ENCODE measurements at places on chromosomes 2 and 18.

GRCh38 chr18:32919799-32920198 lies 147.0 kb upstream of the KLHL14 start:
- DNase-seq: no peak

DNA sequence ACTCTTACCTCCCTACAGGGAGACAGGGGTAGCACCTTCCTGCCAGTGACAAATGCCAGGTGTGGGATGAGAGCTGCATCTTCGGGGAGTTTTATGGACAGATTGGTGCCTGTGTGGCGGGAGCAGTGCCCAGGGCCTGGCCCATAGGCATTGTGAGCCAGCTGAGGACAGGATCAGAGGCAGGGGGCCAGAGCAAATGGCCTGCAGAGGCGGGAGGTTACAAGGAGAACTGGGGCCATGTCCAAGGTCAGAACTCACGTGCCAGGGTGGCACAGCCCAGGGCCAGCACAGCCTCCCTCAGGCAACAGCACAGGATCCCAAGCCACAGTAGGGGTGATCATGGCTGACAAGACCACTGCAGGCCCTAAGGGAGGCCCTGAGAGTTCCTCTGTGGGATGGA lies 40.2 kb upstream of the MCFD2 start:
- DNase-seq: peak; percentile 56

GRCh38 chr2:19751631-19752030 lies 150.2 kb downstream of the TTC32 start:
- DNase-seq: no peak

DNA sequence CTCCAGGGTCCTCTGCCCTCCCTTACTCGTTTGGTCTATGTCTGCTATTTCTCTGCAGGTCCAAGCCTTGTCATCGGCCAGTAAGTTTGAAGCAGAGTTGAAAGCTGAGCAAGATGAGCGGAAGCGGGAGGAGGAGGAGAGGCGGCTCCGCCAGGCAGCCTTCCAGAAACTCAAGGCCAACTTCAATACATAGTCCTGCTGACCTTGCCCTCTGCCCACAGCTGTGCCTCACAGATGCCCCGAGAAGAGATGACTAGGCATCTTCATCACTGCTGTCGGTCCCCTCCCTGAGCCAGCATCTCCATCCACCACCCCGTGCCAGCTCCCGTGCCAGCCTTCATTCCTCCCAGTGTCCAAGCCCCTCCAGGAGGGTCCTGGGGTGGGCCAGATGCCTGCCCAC lies 15.6 kb upstream of the GIGYF2 start:
- no peak for DNase-seq

GRCh38 chr18:75783566-75784281 lies 356.2 kb upstream of the SMIM21 start:
- DNase-seq: no peak

DNA sequence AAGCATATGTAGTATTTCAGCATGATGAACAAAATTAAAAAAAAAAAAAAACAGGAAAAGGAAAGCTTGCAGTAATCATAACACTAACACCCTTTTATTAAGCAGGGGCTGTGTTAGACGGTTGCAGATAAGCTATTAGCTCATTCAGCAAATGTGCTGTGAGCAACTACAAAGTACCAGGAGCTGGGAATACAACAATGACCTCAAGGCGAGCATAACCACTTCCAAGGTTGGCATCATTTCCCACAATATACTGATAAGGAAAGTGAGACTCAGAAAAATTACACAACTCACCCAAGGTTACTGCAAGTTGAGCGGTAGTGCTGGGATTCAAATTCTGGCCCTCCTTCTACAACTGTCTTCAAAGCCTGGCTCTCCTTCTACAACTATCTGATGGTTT lies 38.2 kb upstream of the ACTR3 start:
- DNase-seq: no peak

- DNase-seq: no peak
Observed at GRCh38 chr18:75276818-75277609, 66.4 kb downstream of the TSHZ1 start.

DNA sequence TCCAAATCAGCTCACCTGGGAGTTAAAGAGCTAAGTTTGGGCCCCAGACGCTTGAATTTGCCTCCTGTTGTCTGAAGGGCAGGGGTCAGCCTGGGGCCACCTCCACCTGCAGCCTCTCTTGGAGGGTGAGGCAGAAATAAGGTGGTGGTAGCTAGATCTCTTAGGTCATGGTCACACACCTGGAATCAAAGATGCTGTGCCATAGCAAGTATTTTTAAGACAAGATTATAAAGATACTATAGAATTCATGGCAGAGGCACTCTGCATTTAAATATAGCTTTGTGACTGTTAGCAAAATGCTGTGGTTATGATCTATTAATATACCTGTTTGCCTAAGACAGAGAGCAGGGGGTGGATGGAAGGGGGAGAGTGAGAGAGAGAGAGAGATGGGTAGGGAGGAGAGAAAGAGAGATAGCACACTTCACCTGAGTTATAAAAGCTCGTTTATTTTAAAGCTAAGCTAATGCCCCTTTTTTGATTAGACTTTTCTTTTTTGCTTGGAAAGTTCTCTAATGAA lies 242.7 kb downstream of the TMEM182 start:
- DNase-seq: no peak

- no peak for DNase-seq
Observed at GRCh38 chr2:171102802-171103201, 57.9 kb downstream of the TLK1 start.

DNA sequence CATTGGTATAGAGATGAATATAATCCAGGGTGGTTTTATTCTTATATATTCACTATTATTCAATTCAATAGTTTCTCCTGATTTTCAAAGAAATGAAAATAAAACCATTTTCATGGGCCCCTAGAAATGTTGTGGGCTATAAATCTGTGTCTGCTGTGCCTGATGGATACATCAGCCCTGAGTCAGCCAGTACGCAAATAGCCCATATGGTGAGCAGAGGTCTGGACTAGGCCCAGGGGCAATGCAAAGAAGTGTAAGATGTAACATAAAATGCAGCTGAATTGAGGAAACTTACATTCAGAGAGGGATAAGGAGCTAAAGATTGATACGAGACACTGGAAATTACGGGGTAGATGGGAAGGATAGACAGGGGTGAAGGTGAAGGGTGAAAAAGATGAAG lies 122.5 kb downstream of the MAIP1 start:
- DNase-seq: no peak

GRCh38 chr2:58686776-58687175 lies 445.7 kb upstream of the FANCL start:
- DNase-seq: no peak

GRCh38 chr2:97935719-97936161 lies 60.0 kb downstream of the TMEM131 start:
- DNase-seq: no peak

DNA sequence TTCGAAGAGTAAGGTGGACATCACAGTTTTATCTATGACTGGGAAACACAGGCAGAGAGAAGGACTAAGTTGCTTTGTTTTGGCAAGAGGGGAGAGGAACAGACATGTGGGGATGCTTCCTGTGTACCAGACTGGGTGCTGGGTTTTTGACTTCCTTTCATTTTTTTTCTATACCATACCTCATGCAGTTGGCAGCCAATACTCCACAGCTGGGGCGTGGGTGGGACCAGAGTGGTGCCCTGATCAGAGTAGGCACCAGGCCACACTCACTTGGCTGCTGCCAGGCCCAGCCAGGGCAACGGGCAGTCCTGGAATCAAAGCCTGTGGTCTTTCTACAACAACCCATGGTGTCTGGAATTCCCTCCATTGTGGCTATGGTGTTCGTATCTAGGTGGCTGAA lies 45.2 kb downstream of the SH3RF3 start:
- DNase-seq: no peak

DNA sequence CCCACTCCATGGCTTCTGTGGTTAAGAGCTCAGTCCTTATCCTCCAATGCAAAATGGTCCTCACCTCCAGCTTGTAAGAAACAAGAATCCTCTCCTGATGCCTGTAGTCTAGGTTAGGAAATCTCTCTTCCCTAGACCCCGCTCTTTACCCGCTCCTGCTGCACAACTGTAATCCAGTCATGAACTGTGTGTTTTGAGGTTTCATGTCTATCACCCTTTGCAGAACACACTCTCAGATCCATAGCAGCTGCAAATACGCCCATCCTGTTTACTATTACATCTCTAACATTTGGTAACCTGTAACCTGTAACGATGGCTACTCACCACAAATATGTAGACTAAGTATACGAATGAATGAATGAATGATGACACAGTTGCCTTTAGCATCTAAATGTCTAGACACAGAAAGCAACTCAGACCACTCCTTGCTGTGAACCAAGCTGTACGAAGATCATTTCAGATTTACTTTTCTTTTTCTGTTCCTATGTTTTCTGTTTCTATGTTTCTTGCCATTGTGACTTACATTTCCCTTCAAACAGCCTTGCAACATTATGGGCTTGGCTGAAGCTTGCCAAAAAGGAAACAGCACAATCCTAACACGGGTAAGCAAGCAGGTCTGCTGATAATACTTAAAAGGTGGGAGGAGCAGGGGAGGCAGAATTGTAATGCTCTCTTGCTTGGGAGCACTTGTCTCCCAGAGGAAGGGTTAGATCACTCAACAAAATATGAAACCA lies 53.7 kb downstream of the EPHA4 start:
- DNase-seq: no peak

- no peak for DNase-seq
Observed at GRCh38 chr2:112642966-112643365, 2.8 kb upstream of the SLC20A1 start.

- DNase-seq: no peak
Observed at GRCh38 chr2:72833084-72833714, 7.4 kb upstream of the EXOC6B start.

GRCh38 chr18:45930963-45931362 lies 36.2 kb downstream of the EPG5 start:
- DNase-seq: no peak

GRCh38 chr2:221104361-221104811 lies 467.7 kb downstream of the EPHA4 start:
- DNase-seq: peak; percentile 90

DNA sequence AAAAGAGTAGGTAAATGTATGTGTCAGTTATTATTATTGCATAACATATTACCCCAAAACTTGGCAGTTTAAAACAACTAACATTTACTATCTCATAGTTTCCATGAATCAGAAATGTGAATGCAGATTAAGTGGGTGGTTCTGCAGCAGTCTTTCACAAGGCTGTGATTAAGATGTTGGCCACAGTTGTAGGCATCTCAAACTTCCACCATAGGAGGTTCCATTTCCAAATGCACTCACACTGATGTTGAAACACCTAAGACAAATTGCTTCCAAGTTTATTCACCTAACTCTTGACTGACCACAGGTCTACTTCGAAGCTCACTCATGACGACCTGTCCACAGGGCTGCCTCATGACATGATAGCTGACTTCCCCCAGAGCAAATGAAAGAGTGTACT lies 360.8 kb downstream of the GRB14 start:
- no peak for DNase-seq

DNA sequence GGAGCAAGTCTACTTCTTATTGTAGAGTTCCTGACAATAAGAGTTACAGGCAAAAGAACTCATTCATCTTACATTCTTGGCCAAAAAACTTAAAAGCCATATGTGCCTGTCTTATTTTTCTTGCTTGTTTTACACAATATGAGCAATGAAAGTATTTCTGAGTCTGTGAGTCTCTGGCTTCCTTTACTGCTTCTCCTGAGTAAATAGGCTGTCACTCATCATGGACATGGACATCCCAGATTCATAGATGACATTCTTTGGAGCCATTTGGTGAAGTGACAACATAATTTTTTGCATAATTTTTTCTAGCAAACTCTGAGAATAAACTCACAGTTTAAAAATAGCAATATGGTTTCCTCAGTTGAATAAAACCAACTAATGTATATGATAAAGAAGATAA lies 179.3 kb downstream of the SNTG2 start:
- DNase-seq: no peak

GRCh38 chr2:127015106-127015910 lies 91.6 kb downstream of the BIN1 start:
- DNase-seq: no peak

DNA sequence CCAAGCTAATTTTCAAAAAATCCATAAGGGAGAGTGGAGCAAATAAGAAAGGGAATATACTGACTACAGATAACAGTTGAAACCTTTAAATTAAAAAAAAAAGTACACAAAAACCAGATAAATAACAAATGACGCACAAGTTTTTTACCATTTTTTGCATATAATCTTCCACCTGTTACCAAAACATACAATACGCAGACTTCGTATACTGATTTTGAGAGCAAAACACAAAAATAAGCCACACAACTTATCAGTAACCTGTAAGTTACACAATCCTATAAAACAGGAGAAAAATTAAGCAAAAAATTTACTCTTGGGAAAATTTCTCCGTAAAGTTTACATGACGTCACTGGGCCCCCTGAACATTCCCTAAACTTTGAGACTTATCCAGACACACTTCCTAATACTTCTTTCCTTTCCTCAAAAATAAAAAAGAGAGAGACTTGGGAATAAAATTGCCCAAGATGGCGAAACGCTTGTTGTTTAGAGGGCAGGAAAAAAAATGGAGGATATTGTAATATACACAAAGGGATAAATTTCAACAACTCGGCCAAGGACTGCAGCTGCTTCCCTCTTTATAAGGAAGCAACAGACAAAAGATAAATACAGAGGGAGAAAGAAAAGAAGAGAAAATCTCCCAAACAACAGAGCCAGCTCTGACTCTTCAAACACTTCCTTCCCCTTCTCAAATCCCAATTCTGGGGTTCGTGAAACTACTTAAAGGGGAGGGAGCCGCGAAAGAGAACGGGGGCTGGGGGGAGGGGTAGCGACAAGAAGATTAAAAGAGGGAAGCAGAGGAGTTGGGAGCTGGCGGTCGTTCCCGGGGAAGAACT lies 1.6 kb downstream of the BAZ2B start:
- no peak for DNase-seq

DNA sequence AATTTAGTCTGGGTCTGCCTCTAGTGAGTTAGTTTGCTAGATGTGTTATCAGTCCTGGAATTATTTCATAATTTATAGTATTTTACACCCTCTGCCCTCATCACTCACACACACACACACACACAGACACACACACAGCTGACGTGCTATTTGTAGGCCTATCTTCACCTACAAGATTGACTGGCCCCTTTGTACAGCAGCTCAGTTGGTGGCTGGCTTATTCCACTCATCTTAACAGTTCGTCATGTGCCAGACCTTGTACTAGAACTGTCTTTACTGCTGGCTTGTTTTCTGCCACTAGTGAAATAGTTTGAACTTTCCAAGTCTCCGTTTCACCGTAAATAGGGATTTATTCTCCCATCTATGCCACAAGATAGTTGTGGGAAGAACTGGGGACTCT lies 21.3 kb downstream of the CENPO start:
- no peak for DNase-seq

GRCh38 chr2:109065391-109065734 lies 63.6 kb upstream of the SH3RF3 start:
- DNase-seq: peak; percentile 75

DNA sequence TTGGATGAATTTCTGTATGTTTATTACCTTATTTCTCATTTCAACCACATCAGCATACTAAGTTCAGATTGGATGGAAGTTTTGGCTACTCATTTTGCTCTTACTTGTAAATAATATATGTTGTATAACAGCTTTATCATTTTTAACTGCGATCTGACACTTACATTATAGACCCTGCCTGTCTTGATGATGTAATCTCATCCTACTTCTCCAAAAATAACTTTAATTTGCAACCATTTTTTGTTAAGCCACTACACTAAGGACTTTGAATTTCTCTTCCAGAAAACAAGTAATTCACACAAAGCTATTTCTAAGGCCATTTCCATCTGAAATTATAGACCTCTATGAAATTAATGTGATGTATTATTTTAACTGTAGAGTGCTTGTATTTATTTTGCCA lies 240.7 kb downstream of the WDR7 start:
- no peak for DNase-seq

GRCh38 chr2:69073928-69074570 lies 61.1 kb downstream of the ANTXR1 start:
- DNase-seq: no peak

Data from Right ventricle myocardium superior (tissue), 1 donor.